Cortex of kidney (tissue), 1 donor: ENCODE measurements at places on chromosomes 3 and 15.

- no peak for DNase-seq
These were observed 24.8 kb downstream of the AKAP13 start for GRCh38 chr15:85404918-85405866.

- no peak for DNase-seq
These were observed 84.5 kb downstream of the WDR76 start for GRCh38 chr15:43911235-43911781.

- DNase-seq: no peak
These were observed 32.3 kb upstream of the AMOTL2 start for GRCh38 chr3:134406331-134407238.

DNA sequence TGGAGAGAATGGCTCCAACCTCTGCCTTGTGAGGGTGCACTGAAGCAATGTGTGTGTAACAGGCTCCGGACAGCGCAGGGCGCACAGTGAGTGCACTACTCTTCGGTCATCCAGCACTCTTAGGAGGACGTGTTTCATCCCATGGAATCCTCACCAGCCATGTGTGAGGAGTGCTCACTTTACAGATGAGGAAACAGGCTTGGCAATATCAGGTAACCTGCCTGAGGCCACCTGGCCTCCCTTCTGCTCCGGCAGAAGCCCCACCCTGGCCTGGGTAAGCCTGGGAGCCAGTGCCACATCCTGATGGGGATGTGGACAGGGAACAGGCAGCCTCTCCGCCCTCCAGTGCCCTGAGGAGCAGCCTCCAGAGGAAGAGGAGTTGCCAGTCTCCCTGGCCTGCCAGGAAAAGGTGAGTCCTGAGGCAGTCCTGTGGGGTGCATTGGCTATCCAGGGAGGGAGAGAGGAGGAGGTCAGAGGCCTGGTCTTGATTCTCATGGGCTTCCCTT lies 39.4 kb upstream of the LIMD1 start:
- no peak for DNase-seq

DNA sequence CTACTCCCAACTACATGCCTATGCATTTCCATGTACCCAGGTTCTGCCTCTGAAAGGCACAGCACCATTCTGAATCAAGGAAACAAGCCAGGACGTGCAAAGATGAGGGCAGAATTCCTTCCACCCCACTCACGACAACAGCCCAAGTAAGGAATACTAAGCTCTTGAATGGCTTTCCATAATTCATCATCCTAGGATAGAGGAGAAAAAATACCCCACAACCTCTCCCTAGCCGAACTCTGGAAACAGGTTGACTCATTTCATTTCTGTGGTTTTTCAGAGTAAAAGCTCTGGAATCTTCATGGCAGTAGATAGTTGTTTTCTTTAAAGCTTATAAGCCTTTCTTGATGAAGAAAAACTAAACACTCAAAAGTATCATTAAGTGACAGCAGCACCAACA lies 77.8 kb downstream of the PDZRN3 start:
- DNase-seq: no peak

DNA sequence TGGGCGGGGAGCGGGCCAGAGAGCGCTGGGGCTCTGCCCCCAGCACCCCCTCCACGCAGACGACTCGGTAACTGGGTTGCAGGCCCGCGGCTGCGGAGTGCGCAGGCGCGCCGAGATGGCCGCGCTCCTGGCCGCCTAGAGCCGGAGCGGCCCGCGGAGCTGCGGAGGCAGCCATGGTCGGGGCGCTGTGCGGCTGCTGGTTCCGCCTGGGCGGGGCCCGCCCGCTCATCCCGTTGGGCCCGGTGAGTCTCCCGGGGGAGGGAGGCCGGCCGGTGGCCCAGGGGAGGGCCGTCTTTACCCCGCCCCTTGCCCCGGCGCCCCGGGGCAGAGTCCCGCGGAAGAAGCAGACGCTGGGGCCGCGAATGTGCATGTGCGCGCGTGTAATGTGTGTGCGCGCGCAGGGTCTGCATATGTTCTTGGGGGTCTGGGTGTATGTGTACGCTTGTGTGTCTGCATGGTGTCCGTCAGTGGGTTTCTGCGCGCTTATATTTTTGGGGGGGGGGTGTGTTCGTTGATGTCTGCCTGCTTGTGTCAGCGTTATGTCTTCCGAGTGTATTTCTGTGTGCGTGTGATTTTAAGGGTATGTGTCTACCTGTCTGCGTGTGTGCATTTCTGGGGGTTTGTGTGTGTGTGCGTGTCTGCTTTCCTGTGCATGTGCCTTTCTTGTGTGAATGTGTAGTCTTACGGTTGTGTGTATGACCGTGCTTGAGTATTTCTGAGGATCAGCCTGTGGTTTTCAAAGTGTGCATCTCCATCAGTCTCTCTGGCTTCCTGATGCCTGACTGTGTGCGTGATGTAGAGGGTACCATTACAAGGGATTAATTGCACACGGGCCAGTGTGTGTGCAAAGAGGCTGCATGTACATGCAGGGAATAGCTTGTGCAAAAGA lies at the start of gene ABHD14A:
Gene ABHD14A (plus strand): TSS at position 102 of the 889 bp plus-strand sequence. CDS start 72 bp downstream, at position 174.
- DNase-seq: no peak

- DNase-seq: no peak
These were observed 706.1 kb upstream of the GOLIM4 start for GRCh38 chr3:168801794-168802193.

GRCh38 chr3:134315286-134316106 lies 58.8 kb downstream of the AMOTL2 start:
- no peak for DNase-seq

- DNase-seq: no peak
These were observed 3.7 kb downstream of the ABTB1 start for GRCh38 chr3:127676456-127676855.

GRCh38 chr3:142876417-142876816 lies 12.5 kb downstream of the PCOLCE2 start:
- no peak for DNase-seq

DNA sequence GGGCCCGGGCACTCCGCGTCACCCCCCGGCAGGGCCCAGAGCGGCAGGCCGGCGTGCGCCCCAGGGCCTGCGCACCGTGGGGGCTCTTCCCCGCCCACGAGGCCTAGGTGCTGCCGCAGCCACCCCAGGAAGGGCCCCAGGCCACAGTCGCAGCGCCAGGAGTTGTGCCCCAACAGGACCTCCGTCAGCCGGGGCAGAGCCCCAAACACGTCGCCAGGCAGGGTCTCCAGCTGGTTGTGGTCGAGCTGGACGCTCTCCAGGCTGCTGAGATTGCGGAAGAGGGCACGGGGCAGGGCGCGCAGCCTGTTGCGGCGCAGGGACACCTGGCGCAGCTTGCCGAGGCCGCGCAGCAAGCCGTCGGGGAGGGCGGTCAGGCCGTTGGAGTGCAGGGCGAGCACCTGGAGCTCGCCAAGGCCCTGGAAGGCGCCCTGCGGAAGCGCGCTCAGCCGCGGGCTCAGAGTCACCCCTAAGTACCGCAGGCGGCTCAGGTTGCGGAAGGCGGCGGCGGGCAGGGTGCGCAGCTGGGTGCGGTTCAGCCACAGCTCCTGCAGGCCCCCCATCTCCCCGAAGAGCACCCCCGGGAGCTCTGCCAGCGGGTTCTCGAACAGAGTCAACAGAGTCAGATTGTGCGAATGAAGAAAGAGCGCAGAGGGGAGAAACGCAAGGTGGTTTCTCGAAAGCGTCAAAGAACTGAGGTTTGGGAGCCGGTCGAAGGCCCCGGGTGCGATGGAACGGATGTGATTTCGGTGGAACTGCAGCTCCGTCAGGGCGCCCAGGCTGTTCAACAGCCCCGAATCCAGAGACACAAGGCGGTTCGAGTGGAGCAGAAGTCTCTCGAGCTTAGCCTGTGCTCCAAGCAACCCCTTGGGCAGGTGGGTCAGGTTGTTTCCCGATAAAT lies 2.0 kb downstream of the GP5 start:
- no peak for DNase-seq

GRCh38 chr3:146504498-146505197 lies 35.3 kb upstream of the PLSCR2 start:
- no peak for DNase-seq

- no peak for DNase-seq
These were observed 105.7 kb downstream of the PPP2R3A start for GRCh38 chr3:136070953-136071949.

GRCh38 chr3:197547306-197548011 lies 8.3 kb downstream of the BDH1 start:
- no peak for DNase-seq

DNA sequence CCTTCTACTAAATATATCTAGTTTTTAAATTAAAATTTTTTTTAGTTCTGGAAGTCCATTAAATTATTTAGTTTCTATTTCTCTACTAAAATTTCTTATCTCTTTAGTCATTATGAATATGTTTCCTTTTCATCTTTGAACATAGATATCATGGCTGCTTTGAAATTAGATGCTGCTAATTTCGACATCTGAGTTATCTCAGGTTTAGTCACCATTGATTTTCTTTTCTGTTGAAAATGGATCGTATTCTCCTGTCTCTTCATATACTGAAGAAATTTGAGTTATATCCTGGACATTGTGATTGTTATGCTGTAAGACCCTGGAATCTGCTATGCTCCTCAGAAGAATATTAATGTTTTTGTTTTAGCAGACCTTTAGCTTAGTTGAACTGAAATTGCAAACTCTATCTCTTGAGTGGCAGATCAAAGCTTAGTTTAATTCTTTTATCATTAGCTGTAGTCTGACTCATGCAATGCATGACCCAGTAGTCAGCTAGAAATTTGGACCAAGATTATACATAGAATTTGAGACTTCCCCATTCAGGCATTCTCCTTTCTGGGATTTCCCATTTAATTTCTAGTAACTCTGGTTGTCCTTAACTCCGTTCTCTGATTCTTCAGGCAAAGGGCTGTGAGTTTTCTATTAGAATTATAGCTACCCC lies 439.8 kb upstream of the IL12A start:
- no peak for DNase-seq

- no peak for DNase-seq
These were observed 4.2 kb upstream of the CHL1 start for GRCh38 chr3:192215-192929.

GRCh38 chr3:19573644-19574043 lies 360.4 kb downstream of the EFHB start:
- DNase-seq: no peak

GRCh38 chr15:61612111-61612510 lies 383.0 kb upstream of the RORA start:
- DNase-seq: no peak

GRCh38 chr15:38048001-38048455 lies 113.6 kb downstream of the TMCO5A start:
- no peak for DNase-seq

- DNase-seq: no peak
These were observed 435.3 kb downstream of the TUSC7 start for GRCh38 chr3:117144853-117145252.

DNA sequence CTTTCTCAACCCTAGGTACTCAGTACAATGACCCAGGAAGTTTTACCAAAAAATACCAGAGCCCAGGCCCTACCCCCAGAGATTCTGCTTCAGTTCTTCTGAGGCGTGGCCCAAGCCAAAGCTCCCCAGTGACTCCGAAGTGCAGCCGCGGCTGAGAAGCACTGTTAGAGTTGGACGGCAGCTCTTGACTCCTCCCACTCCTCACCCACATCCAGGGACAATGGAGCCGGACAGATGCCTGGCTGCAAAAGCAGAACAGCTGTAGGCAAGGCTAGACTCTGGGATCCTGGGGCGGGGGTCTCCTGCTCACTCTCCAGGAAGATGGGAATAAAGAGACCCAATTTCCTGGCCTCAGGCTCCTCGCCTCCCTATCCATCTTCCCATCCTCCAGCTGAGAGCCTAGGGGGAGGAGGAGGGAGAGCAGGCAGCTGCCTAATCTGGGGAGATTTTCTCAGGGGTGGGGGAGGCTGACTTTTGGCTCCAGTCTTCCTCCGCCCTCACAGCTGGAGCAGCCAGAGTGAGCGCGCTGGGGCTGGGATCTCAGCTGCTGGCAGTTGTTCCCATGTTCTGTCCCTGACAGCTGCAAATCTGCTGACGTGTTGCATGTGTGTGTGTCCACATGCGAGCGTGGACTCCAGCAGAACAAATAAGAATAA lies 223.8 kb downstream of the OPA1 start:
- DNase-seq: no peak

- DNase-seq: no peak
These were observed 229.9 kb downstream of the LRRN1 start for GRCh38 chr3:4029135-4029534.

GRCh38 chr15:51285399-51285798 lies 53.0 kb downstream of the CYP19A1 start:
- no peak for DNase-seq

DNA sequence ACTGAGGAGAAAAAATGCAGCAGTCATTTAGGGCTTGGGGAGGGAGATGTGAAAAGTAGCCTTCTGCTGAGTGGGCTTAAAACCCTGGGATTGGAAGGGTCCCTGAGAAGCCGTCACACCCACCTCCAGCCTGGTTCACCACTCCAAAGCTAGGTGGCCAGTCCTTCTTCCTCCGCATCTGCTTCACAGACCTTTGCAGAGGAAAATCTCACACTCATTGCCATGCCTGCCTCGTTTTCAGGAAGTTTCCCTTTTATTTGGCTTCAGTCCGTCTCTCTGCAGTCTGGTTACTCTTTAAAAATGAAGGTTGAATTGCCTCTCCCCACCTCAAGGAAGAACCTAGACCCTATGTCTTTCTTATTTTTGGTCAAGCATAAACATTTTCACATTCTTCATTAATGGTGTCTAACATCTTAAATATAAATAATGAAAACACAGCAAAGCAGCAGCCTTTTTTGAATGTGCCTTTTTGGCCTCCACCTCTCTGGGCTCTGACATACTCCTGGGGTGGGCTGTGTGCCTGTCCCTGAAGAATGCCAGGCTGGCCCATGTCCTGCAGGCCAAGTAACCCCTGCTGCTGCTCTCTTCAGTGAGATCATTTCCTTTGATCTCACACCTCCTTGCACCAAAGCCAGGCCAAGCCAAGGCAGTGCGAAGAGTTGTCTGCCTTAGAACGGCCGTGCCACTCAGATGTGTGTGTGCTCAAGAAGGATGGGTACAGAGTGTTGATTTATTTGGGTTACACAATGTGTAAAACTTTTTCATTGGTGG lies 11.0 kb downstream of the MRAS start:
- DNase-seq: no peak

- DNase-seq: no peak
These were observed 67.6 kb downstream of the MITF start for GRCh38 chr3:69806735-69807438.

- DNase-seq: no peak
These were observed 923.1 kb downstream of the CADM2 start for GRCh38 chr3:85881833-85882393.
